ENCODE measurements at places on chromosomes 7 and 10. TPM values are rescaled to one million over a fixed set of nuclear protein-coding genes. Genes with fewer than 3 reads are reported as not detected.

HMX3 gene
- not detected for total RNA-seq

GRCh38 chr10:4202938-4203337, 417.9 kb upstream of the KLF6 start:
- DNase-seq, result no peak

DNA sequence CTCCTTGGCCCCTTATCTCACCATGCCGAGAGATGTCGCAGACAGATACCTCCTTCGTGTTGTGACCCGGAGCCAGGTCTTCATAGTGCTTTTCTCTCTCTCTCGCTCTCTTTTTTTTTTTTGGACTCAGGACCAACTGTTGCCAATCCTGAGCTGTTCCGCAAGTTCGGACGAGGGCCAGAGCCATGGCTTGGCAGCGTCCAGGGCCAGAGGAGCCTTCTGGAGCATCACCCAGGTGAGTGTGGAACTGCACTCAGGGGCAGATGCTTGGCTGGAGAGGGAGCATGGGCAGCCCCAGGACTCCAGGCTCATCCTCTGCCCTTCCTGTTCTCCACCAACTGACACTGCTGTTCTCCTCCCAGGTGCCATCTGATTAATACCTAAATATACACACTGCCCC, 7.8 kb downstream of the ZNF862 start:
- no peak for DNase-seq

RHEB gene
- 23.2 TPM for total RNA-seq

- DNase-seq, result no peak
Measured at GRCh38 chr10:5071411-5072198, 22.6 kb upstream of the AKR1C3 start.
